Tibial nerve (tissue), 4 donors: ENCODE measurements at places on chromosomes 3 and 15.

DNA sequence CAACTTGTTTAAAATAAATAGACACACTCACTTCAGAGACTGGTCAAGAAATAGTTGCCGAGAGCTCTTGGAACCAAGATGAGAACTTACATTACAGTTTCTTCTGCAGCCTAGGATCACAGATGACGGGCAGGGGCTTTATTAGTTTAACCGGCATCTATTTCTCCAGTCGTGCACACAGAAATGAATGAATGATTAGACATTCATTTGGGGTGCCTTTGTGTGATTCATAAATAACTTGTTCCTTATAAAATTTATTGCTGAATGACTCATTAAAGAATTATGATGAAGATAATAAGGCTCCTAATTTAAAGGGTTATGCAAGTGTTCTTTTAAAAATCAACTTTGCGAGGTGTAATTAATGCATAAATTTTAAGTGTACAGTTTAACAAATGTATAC lies 20.8 kb downstream of the NFKBIZ start:
- no peak for DNase-seq

DNA sequence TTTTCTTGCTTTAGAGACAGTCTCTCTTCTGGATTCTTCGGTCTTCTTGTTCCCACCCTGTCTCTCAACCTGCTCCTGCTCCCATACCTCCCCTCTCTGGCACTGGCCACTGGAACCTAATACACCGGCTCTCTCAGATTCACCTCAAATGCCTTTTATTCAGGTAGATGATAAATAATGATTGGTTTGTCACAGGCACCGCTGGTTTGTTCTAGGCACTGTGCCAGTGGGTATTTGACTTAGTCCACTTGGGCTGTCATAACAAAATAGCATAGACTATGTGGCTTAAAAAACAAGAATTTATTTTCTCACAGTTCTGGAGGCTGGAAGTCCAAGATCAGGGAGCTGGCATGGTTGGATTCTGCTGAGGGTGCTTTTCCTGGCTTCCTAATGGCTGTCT lies 278.2 kb upstream of the STT3B start:
- no peak for DNase-seq

GRCh38 chr15:22861161-22861560 lies 22.7 kb downstream of the NIPA2 start:
- DNase-seq, result no peak

- DNase-seq, result no peak
Observed at GRCh38 chr15:92690395-92690794, 34.8 kb upstream of the FAM174B start.

- DNase-seq, result no peak
Observed at GRCh38 chr15:88661041-88661700, 22.4 kb downstream of the ISG20 start.

DNA sequence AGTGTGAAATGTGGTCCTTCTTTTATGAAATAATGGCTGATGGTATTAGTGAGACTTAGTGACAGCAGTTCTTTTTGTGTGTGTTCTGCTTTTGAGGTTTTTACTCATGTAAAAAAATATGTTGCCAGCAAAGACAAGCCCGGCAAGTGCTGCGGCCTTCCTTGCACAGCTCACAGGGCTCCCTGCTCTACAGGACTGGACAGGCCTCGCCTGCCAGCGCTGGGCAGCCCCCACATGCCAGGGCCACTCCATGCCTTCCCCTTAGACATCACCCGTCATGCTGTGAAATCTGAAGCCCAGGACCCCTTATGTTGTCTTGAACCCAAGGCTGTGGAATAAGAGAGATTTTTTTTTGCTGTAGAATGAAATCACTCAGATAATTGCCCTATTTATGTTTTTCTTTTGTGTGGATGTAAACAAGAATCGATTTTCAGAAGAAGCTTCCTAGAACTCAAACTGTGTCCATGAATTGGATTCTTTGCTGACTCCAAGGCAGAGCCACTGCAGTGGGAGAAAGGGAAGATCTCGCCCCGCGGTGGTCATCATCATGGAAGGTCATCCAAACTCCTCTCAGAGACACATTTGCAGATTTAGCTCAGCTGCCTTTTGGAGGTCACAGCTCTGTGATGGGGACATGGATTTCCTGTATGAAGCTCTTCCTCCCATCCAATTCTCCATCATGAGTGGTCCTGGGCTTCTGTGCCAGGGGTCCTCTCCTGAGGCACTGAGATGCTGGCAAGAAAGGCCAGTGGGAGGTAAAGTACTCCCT lies 150.8 kb downstream of the ATP10A start:
- DNase-seq, result no peak

DNA sequence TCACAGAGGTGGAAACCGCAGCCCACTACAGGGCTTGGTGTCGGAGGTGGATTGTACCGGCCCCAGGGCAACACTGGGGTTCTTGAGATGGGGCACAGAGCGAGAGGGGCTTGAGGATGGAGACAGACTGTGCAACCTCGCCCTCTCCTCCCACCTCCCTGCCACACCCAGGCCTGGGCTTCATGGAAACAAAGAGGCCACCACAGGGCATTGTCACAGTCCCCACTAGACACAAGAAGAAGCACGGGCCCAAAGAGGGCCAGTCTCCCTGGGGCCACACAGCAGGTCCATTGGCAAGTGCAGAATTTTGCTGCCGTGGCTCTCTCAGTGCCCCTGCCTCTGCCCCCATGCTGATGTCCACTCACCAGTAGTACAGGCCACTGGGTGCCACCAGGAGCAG lies 4.1 kb upstream of the CALML4 start:
- no peak for DNase-seq
